ENCODE measurements at places on chromosomes 6 and 20. TPM values are rescaled to one million over a fixed set of nuclear protein-coding genes. Genes with fewer than 3 reads are reported as not detected.

Gene LTB
- 6.5 TPM for polyA plus RNA-seq

Gene MPIG6B
- not detected for polyA plus RNA-seq

Gene CCM2L
- polyA plus RNA-seq: 0.22 TPM

Gene MLIP
- polyA plus RNA-seq: 5.1 TPM

Gene RNF39
- polyA plus RNA-seq: 0.27 TPM

Gene HNF4A
- polyA plus RNA-seq: 124 TPM

Gene PI3
- polyA plus RNA-seq: 3.6 TPM

Gene LAMA2
- 0.67 TPM for polyA plus RNA-seq

Gene INSM1
- 2.8 TPM for polyA plus RNA-seq

Gene UST
- polyA plus RNA-seq: not detected

Gene KHDC1L
- polyA plus RNA-seq: not detected

Gene LGSN
- not detected for polyA plus RNA-seq

Gene DACT2
- polyA plus RNA-seq: 0.54 TPM

Gene CCDC170
- 0.21 TPM for polyA plus RNA-seq

Gene ACSS1
- polyA plus RNA-seq: 45.1 TPM

Gene CRYBG1
- polyA plus RNA-seq: 17.2 TPM

Gene DNAJC5
- 52.3 TPM for polyA plus RNA-seq

Gene SLC22A7
- not detected for polyA plus RNA-seq

Gene VSTM2L
- polyA plus RNA-seq: 15.6 TPM

Gene MAS1L
- not detected for polyA plus RNA-seq

Gene PTK6
- polyA plus RNA-seq: 12.3 TPM

Gene EYA4
- polyA plus RNA-seq: 0.22 TPM

Gene HLA-DRB1
- 226 TPM for polyA plus RNA-seq

Gene SLPI
- polyA plus RNA-seq: not detected

Gene OR2J3
- not detected for polyA plus RNA-seq

Gene GINS1
- 0.89 TPM for polyA plus RNA-seq

Gene KCNK5
- polyA plus RNA-seq: 44.1 TPM

Gene FAXC
- polyA plus RNA-seq: not detected

Gene CFAP61
- not detected for polyA plus RNA-seq

Gene ARFRP1
- polyA plus RNA-seq: 21.5 TPM

Gene TTLL9
- polyA plus RNA-seq: 0.07 TPM

Gene GSTA2
- 21.5 TPM for polyA plus RNA-seq
